ENCODE measurements at places on chromosomes 7 and 10.
A peak's percentile ranks its signal among the peaks of the same experiment; 100 is the strongest.

- no peak for DNase-seq
These were observed 53.2 kb downstream of the NPY start for GRCh38 chr7:24337180-24337579.

- DNase-seq: no peak
These were observed 256.8 kb downstream of the PLXNA4 start for GRCh38 chr7:132319481-132319880.

DNA sequence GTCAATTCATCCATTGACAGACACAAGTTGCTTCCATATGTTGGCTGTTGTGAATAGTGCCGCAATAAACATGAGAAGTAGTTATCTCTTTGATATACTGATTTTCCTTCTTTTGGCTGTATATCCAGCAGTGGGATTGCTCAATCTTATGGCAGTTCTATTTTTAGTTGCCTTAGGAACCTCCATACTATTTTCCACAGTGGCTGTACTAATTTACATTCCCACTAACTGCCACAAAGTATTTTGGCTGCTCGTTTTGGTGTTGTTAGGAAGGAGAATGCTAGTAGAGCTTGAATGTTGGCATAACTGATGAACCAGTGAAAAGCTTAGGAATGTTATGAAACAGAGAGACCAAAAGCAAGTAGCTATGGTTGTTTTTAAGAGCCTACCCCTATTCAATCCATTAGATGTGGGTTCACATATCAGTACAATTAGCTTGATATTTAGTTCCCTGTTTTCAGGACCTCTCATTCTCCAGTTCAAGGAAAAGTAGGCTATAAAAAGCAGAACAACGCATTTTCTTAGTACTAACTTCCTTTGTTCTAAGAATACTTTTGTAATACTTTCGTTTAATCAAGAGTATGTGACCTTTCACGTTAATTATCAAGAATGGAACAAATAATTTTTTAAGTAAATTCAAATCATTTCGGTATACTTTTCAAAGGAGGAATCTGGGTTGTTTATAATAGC, 100.3 kb downstream of the FAS start:
- no peak for DNase-seq

DNA sequence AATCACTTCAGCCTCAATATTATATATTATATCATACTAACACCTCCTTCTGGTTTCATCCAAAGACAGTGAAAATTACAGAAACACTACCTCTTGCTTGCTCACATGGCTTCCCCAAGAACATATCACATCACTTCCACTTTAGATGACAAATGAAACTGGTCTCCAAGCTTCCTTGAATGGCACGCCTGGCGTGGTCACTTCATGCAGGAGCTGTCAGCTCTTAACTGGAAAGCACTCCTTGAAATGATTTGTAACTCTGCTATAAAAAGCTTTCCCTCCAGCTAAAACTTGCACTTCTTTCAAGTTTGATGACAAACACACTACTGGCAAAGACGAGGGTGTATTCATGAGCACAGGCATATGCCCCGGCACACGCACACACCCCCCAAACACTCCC, 84.1 kb upstream of the INHBA start:
- no peak for DNase-seq

GRCh38 chr10:51910189-51910588, 210.8 kb upstream of the CSTF2T start:
- DNase-seq: no peak

DNA sequence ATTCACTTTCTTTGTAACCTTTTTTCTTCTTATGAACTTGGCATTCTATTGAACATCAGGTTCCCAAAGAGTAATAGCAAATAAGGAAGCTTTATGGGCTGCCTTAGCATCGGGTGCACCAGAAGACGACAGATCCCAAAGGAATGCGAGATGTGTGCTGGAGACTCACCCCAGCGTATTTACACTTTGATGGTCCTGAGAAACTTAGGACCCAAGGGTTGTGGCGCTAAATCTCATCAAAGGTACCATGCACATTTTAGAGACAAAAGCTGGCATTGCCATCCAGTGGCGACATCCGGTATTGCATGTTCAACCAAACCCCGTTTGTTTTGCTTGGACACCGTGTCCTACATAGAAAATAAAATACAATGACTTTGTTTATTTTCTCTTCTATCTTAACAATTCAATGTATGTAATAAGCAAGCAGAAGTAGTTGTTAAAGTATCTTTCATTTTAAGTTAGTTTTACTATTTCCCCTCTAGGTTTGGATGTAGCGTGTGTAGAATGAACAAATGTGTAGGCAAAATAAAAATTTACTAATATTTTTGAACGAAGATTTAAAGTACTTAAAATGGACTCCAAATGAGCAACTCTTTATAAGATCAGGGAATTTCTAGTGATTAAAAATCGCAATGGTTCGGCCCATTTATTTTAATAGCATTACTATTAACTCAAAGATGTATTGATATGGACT, 1154.8 kb downstream of the GATA3 start:
- peak; percentile 66 for DNase-seq

- no peak for DNase-seq
These were observed 187.1 kb downstream of the KIF20B start for GRCh38 chr10:89888321-89889070.

DNA sequence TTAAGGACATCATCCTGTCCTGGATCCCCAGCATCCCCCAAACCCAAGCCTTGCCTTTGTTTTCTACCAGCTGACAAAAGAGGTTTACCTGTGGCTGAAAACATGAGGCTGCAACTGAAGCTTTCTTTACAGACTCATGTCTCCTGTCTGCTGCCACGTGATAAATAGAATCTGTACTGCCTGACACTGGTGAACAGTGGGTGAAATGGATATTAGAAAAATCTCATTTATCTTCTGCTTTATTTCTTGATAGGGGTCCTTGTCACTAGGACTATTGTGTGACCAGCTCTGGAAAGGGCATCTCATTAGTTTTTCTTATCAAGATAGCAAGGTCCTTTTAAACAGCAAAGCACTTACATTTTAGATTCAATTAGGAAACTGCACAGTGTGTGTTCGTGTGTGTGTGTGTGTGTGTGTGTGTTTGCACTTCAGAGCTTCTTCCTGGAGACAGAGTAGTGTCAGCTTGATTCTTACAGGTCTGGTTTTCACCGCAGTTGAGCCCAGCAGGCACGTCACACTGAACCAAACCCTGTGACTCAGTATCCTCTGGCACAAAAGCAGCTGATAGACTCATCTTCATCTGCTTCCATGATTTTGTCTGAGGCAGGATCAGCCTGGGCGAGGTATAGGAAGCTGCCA, 373.5 kb upstream of the CELF2 start:
- DNase-seq: no peak

GRCh38 chr7:133203490-133203889, 49.4 kb upstream of the EXOC4 start:
- DNase-seq: no peak

DNA sequence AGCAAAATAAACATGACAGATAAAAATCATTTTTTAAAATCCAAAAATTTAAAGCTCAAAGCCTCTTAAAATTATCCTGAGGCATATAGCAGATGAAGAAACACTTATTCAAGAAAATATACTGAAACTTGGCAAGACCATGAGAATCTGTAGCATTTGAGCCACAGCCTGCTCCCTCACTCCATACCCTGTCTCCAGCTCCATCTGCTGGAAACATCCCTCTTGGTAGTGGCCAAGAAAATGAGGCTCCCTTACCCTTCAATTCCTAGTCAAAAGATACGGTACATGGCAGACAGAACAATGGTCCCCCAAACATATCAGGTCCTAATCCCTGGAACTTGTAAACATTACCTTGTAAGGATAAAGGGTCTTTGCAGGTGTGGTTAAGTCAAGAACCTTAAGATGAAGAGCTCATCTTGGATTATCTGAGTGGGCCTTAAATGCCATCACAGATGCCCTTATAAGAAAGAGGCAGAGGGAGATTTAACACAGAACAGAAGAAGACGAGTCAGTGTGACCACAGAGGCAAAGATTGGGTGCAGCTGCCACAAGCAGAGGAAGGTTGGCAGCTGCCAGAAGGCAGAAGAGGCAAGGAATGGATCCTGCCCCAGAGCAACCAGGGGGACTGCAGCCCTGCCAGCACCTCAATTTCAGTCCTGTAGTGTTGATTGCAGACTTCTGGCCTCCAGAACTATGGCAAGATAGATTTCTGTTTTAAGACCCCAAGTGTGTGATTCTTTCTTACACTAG, 149.4 kb downstream of the ZNF248 start:
- DNase-seq: no peak

- DNase-seq: no peak
These were observed 32.6 kb upstream of the HERPUD2 start for GRCh38 chr7:35727571-35727970.

DNA sequence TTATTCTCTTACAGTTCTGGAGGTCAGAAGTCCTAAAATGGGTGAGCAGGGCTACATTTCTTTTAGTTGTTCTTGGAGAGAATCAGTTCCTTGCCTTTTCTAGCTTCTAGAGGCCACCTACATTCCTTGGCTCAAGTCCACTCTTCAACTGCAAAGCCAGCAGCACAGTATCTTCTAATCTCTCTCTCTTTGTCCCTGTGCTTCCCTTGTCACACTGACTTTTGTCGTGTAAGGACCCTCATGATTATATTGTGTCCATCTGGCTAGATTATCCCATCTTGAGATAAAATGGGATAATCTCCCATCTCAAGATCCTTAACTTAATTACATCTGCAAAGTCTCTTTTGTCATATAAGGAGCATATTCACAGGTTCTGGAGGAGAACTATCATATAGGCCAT, 359.0 kb downstream of the ADRA2A start:
- no peak for DNase-seq

DNA sequence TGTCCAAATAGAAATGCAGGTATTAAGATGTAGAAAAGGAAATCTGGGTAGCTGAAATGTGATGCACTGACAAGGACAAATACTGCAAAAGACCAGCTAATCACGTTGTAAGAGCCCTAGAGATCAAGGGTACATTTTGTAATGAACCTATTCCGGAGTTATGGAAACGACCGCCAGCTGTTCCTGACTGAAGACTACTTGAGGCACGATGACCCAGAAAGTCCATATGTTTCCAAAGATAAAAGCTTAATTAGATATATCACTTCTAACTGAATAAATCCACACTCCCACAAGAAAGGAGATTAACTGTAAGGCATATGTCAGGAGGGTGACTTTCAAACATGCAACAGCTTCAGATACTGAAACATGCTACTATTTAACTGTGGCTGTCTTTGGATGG, 253.5 kb downstream of the NSUN6 start:
- DNase-seq: no peak

DNA sequence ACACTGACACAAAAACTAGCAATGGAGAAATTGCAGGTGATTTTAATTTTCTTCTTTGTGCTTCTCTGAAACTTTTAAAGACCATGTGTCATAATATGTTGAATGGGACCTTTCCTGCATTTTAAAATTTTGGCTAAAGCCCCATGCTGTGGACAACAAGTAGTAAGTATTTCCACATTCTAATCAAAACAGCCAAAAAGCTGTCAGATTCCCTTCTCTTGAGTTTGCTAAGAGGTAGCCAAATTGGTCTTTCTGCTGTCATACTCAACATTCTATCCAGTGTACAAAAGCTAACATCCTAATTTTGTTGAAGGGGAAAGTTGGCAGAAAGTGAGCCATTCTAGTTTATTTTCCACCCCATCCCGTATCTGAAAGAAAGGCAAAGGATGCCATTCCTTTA, 447.6 kb downstream of the TFEC start:
- no peak for DNase-seq

DNA sequence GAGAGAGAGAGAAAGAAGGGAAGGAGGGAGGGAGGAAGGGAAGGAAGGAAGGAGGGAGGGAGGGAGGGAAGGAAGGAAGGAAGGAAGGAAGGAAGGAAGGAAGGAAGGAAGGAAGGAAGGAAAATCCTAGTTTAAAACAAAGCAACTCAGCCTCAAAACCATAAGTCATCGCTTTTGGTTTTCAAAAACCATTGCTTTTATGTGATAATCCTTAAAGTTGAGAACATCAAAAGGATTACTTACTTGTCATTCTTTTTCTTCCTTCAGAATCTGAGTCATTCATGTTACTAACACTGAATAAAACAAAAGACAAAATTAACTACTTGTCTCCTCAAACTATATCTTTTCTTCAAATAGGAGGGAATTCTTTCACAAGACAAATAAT, 21.6 kb upstream of the PDSS1 start:
- no peak for DNase-seq

GRCh38 chr10:75736151-75736640, 304.8 kb downstream of the LRMDA start:
- no peak for DNase-seq

Data from stimulated activated CD4-positive, alpha-beta T cell treated with anti-CD3 and anti-CD28 coated beads, Interleukin-12 subunit alpha, Interleukin-12 subunit beta, amount 100 ng/mL, for 48 hours (primary cell).